ENCODE measurements at places on chromosomes 1 and 21. TPM values are rescaled to one million over a fixed set of nuclear protein-coding genes. Genes with fewer than 3 reads are reported as not detected.

DNA sequence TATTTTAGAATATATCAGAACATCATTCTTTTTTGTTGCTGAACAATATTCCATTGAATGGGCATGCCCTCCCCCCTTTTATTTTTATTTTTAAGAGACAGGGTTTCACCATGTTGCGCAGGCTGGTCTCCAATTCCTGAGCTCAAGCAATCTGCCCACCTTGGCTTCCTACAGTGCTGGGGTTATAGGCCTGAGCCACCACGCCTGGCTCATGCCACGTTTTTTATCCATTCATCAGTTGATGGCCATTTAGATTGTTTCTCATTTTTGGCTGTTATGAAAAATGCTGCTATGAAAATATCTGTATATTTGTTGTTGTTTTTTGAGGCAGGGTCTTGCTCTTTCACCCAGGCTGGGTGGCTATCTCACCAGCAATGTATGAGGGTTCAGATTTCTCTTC is 19.8 kb downstream of the SPEN start:
- no peaks in the 10 kb centered on the region for H3K27me3 ChIP-seq
- H3K4me1 ChIP-seq = no peaks in the 10 kb centered on the region
- H3K27ac ChIP-seq = no peak overlapping the region
- no peak for DNase-seq
- H3K4me3 ChIP-seq = no peak overlapping the region
- H3K36me3 ChIP-seq = no peaks in the 10 kb centered on the region

- H3K4me1 ChIP-seq = no peaks in the 10 kb centered on the region
- DNase-seq = peak; percentile 24
- H3K36me3 ChIP-seq = peaks cover 29% of the 10 kb centered on the region
- no peak overlapping the region for H3K27ac ChIP-seq
- no peaks in the 10 kb centered on the region for H3K27me3 ChIP-seq
These were observed 10.3 kb downstream of the ALX3 start for GRCh38 chr1:110060034-110060661.

Gene GPR161
- 1.4 TPM for total RNA-seq

DNA sequence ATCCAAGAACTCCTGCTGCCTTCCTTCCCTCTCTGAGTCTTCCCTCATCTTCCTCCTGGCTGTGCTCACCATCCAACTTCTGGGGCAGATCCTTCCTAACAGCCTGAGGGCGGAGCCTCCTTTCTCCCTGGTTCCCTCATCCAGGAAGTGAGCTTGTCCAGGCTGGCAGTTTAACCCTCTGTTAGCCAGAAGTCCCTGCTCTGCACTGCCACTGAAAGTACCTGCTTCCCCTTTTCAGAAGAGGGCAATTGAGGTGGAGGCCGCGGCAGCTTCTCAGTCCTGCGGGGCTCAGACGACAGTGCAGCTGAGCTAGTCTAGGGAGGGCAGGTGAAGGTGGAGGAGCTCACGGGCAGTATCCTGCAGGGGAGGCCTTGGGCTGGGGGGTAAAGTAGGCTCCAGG is 149.1 kb downstream of the FCRL5 start:
- no peak overlapping the region for H3K4me3 ChIP-seq
- H3K36me3 ChIP-seq = no peaks in the 10 kb centered on the region
- DNase-seq = no peak

- H3K4me1 ChIP-seq = no peaks in the 10 kb centered on the region
- H3K27me3 ChIP-seq = no peaks in the 10 kb centered on the region
- H3K27ac ChIP-seq = no peak overlapping the region
- H3K4me3 ChIP-seq = no peak overlapping the region
These were observed 33.3 kb upstream of the DEGS1 start for GRCh38 chr1:224149709-224150108.

Gene USP16
- total RNA-seq = 46.4 TPM

DNA sequence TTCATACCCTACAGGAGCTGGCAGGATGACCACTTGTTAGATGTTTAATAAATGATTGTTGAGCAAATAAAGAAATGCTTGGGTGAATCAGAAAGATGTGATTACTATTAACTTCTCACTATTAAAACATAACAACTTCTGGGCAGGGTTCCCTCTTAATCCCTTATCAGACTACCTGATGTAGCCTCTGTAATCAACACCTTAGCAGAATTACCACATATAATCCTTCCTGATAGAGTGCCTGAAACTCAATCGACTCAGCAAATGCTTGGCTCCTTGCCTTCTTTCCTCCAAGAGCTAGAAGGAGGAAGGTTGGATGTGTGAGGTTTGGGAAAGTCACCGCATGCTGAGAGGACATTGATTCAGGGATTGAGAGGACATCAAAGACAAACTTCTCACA is 34.8 kb upstream of the DSCAM start:
- no peaks in the 10 kb centered on the region for H3K27me3 ChIP-seq
- H3K27ac ChIP-seq = no peak overlapping the region
- H3K4me3 ChIP-seq = no peak overlapping the region
- no peaks in the 10 kb centered on the region for H3K36me3 ChIP-seq

DNA sequence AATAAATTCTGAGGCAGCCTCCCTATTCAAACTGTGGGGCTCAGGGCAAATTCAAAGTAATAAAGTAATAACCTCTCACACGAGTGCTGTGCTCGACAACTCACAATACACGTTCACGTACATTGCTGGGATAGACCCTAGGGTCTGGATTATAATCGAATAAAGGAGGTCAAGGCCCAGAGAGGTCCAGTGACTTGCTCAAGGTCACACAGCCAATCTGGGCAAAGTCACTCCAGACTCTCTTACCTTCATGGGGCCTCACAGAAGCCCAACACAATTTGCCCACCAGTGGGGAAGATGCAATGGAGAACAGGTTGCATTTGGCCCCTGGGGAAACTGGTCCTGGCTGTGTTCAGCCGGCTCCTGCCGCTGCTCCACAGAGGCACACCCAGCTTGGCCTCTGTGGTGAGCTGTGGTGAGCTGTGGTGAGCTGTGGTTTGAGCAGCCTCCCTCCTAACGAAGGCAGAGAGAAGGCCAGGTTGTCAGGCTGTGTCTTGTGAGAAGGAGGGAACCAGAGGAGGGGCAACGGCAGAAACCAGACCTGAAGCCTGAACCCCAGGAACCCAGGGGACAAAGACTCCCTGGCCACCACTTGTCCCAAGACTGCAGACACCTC is 35.1 kb downstream of the NUAK2 start:
- no peak overlapping the region for H3K4me3 ChIP-seq
- H3K27me3 ChIP-seq = no peaks in the 10 kb centered on the region
- DNase-seq = no peak

DNA sequence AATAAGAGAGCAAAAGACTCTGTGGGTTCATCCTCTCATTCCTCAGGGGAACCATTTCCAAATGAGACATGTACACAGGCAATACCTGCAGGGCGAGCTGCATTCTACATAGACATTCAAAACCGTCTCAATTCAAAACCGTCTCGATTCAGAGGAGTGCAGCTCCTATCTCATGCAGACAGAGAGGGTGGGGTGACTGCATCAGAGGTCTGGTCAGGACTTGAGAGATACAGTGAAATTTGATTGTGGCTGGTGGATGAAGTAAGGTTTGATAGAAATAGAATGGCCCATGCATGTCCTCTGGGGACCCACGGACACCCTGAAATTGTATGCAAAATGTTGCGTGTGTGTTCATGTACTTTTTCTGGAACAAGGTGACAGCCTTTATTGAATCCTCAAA is 27.3 kb downstream of the TEX35 start:
- no peak overlapping the region for H3K4me3 ChIP-seq
- DNase-seq = no peak
- peaks cover 14% of the 10 kb centered on the region for H3K4me1 ChIP-seq

DNA sequence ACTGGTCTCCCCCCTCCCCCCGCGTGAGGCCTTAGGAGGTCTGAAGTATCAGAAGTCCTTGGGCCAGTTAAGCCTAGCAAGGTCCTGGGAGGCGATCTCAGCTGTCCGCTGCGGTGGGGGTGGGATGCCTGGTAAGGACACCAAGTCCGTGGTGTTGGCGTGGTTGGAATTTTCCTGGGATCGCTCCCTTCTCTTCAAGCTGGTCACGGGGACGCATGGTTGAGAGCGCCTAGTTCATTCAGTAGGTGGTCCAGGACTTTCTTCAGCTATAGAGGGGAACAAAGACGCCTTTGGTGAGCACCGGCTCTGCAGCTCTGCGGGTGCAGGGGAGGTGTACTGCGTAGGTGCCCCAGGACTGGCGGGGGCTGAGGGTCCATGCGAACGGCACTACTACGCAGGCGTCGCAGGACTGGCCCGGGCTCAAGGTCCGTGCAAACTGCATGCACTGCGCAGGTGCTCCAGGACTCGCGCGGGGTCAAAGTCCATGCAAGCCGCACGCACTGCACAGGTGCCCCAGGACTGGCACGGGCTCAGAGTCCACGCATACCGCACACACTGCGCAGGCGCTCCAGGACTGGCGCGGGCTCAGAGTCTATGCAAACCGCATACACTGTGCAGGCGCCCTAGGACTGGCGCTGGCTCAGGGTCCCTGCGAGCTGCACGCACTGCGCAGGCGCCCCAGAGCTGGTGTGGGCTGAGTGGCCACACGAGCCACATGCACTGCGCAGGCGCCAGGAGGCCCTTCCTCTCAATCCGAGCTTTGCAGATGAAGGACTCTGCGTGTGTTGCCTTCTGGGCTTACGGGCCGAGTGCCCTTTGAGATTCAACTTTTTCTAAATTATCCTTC is 36.6 kb upstream of the HMGN1 start:
- H3K27me3 ChIP-seq = no peaks in the 10 kb centered on the region
- peak; percentile 80 for DNase-seq
- H3K4me1 ChIP-seq = peaks cover 20% of the 10 kb centered on the region
- H3K4me3 ChIP-seq = no peak overlapping the region

- H3K27me3 ChIP-seq = no peaks in the 10 kb centered on the region
- no peak overlapping the region for H3K4me3 ChIP-seq
- H3K27ac ChIP-seq = no peak overlapping the region
- DNase-seq = no peak
These were observed 255.1 kb upstream of the CSF3R start for GRCh38 chr1:36737767-36738166.

Gene AGPAT3
- total RNA-seq = 56.8 TPM

DNA sequence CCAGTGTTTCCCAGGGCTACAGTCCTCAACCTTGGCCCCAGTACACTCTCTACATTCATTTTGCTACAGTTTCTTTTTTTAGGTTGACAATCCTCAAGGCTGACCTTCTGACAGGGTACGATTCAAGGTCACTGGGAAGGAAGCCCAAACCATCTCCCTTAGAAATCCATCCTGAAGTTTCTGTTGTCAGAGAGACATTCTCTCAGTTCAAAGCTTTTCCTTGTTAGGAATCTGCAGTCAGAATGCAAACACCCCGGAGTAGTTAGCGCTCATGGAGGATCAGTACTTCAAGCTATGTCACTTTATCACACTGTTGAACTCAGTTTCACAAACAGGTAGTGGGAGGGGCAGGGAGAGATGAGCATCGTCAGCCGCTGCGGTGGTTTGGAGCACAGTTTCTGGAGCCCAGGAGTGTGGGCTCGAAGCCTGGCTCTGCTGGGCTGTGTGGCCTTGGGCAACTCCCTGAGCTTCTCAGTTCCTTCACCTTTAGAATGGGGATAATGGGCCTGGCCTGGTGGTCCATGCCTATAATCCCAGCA is 4.2 kb downstream of the SLC2A5 start:
- no peaks in the 10 kb centered on the region for H3K27me3 ChIP-seq
- H3K27ac ChIP-seq = no peak overlapping the region
- H3K4me3 ChIP-seq = no peak overlapping the region
- peaks cover 19% of the 10 kb centered on the region for H3K4me1 ChIP-seq
- DNase-seq = no peak

Gene ELF3
- 28.8 TPM for total RNA-seq

DNA sequence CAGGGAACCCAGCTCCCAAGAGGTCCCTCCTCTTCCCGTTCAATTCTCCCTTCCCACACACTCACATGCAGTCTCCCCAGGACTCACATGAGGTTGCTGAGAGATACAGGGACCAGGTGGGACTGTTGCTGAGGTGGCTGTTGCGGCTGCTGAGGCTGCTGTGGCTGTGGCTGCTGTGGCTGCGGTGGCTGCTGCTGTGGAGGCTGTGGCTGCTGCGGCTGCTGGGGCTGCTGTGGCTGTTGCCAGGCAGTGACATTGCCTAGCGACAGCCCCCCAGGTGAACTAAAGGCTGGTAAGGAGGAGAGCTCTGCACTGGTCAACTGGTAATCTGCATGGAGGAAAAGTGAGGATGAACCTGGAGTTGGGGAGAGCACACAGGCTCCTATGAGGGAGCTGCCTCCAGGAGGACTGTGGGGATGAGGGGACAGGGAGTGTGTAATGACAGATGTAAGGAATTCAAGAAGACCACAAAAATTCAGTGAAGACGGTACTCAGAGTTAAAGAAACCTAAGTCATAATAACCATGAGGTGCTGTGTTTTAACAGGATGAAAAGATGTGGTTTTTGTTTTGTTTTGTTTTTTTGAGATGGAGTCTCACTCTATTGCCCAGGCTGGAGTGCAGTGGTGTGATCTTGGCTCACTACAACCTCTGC is 31.8 kb downstream of the MEF2D start:
- DNase-seq = no peak
- no peak overlapping the region for H3K27ac ChIP-seq
- peaks cover 63% of the 10 kb centered on the region for H3K36me3 ChIP-seq
- H3K4me3 ChIP-seq = no peak overlapping the region

Gene RIMKLA
- total RNA-seq = 0.67 TPM

Gene TP53BP2
- 58.3 TPM for total RNA-seq

- H3K27ac ChIP-seq = no peak overlapping the region
- peak; percentile 73 for DNase-seq
These were observed 43.7 kb upstream of the RNF11 start for GRCh38 chr1:51192213-51192843.

DNA sequence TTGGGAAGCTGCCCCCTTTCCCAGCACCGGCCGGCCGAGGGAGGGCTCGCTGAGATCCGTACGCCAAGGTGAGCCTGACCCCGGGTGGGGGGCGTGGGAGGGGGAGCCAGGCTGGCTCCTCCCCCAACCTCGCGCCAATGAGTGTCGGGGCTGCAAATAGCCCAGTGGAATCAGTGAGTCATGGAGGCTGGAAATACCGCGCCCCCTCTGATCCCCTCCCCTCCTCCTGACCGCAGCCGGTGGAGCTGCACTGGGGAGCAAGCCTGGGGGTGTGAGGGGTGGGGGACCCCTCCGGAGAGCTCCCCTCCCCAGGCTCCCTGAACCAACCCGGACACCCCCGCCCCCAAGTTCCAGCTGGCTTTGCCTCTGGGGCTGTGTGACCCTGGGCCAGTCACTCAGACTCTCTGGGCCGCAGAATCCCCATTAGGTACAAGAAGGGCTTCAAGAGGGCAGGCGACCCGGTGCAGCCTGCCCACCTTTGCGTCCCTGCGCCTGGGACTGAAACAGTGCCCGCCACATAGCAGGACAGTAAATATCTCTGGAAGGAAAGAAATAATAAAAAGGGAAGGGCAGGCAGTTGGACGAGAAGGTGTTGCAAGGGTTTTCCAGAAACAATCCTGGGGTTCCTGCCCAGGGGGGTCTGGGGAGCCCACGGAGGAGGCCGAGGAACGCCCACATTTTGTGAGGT is 4.5 kb downstream of the HSPB7 start:
- H3K27me3 ChIP-seq = no peaks in the 10 kb centered on the region
- peak overlapping the region; percentile 88 for H3K27ac ChIP-seq
- H3K4me3 ChIP-seq = no peak overlapping the region
- H3K36me3 ChIP-seq = no peaks in the 10 kb centered on the region

Gene ZBTB8A
- total RNA-seq = 20.6 TPM

Gene OPN3
- 45.0 TPM for total RNA-seq

Gene GNB1
- total RNA-seq = 168 TPM

Gene CYP4A11
- total RNA-seq = not detected

Gene KLF18
- total RNA-seq = not detected

Gene FAM72D
- 0.22 TPM for total RNA-seq

GRCh38 chr1:192350356-192350755 is 33.6 kb downstream of the RGS21 start:
- no peak overlapping the region for H3K4me3 ChIP-seq
- no peaks in the 10 kb centered on the region for H3K36me3 ChIP-seq
- H3K27me3 ChIP-seq = no peaks in the 10 kb centered on the region
- DNase-seq = no peak
- H3K4me1 ChIP-seq = no peaks in the 10 kb centered on the region
